ENCODE measurements at places on chromosomes 4 and X.

GRCh38 chr4:152680988-152681603, 1.3 kb upstream of the TMEM154 start:
- DNase-seq = no peak

DNA sequence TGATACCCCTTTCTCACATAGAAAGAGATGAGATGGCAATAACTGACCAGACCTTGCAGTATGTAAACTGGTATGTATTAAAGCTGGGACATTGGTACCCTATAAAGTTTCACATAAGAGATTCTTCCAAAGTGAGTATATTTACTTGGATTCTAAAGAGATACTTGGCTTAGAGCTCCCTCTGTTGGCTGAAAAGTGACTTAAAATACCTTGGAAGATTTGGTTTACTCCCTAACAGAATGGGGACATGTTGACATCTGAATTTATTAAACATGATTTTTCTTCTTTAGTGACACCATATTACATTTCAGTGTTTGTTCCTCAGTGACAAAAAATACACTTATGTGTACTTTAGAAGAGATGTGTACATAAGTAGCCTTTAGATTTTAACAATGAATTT, 47.9 kb upstream of the RGN start:
- DNase-seq = peak; percentile 27

DNA sequence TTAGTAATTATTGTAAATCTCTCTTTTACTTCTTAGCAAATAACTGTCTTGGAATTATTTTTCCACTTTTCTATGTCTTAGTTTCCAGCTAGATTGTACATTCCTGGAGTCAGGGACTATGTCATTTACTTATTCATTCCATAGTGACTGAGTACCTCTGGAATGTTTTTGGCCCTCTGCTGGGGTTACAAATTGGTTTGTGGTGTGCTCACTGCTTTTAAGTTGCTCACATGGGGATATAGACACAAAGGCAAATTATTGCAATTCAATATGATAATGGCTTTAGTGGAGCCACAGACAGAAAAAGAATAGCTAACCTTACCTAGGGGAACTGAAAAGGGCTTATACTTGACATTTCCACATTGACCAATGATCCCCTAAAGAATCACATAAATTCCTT, 63.7 kb upstream of the PDGFRA start:
- no peak for DNase-seq

- DNase-seq = no peak
Measured at GRCh38 chrX:96405842-96406241, 278.8 kb upstream of the DIAPH2 start.

GRCh38 chrX:9475984-9476383, 11.1 kb downstream of the TBL1X start:
- no peak for DNase-seq

DNA sequence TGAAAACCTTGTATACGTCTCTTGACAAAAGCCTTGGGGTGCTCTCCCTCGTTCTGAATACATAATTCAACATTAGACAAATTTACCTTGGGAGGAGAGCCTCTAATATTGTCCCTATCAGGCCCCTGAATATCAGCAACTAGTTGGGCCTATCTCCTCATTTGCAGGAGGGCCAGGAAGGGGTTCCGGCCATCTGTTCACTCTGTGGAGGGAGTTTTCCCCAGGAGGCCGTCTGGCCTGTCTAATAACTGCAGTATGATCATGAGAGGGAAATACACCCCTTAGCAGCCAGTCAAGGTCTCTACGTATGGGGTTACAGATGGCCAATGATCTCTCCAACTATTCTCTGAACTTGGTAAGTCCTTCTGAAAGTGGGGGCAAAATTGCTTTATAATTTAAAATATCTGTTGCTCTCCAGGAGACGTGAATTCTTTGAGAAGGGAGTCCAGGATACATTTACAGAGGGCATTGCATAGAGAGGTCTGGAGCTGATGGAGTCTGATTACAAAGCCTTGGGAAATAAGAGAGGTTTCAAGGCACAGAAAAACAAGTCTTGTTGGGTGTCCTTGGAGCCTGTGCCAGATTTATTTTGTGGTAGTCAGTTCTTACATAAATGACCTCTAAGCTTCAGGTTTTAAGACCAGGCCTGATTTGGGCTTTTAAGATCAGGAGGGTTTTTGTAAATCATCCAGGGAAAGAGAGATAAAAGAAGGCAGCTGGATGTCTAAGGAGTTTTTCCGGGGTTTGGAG, 48.2 kb upstream of the UXT start:
- no peak for DNase-seq

GRCh38 chr4:113740857-113741379, 20.6 kb downstream of the CAMK2D start:
- no peak for DNase-seq
